Iris pigment epithelial cell (primary cell): ENCODE measurements at places on chromosomes 4 and X.

- peak; percentile 86 for DNase-seq
These were observed 441.6 kb upstream of the PITX2 start for GRCh38 chr4:111064342-111064993.

DNA sequence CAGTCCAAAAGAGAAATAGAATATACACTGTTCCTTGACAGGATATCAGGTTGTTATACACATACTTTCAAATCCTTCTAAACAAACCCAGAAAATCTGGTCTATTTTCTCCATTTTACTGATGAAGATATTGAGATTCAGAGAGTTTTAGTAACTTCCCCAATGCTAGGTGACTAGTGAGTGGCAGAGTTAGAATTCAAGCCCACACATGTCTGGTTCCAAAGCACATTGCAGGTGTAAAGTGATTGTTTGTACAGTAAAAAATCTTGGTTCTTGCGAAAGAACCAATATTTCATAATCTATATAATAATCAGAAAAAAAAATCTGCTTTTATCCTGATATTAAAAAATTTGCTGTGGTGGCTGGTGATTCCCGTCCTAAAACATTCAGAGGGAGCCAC is 39.5 kb upstream of the EMCN start:
- DNase-seq = no peak

DNA sequence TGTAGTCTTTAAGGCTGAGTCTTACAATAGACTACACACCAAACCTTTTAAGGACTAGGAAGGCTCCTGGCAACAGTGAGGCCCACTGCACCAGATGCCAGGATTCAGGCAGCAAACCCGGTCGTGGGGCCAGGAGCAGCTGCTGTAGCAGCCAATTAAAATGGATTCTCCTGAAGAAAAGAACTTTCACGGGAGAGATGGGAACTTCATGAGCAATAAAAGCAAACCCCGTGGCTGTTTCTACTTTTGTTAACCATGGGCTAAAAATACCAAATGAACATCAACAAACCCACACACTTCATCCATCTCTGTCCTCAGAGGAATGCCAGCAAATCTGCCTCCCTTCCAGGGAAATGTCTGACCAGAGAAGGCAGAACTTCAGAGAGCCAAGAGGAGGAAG is 101.4 kb downstream of the BTC start:
- DNase-seq = no peak

DNA sequence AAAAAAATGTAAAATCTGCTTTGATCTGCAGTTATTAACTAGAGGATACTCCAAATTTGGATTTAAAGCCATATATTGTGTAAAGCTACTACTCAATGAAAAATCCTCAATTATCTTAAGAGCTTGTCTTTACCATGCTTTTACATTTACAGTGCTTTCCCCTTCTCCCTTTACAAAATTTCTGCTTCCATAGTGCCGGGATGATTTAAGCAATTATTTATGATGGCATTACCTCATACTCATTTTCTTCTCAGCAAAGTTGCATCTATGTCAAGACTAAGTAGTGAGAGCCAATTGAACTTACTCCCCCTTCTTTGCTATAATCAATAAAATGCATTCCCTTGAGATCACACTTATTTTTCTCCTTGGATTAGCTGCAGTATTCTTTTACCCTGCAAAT is 505.4 kb upstream of the AGA start:
- no peak for DNase-seq

GRCh38 chr4:657834-658667 is 16.0 kb downstream of the ATP5ME start:
- no peak for DNase-seq

DNA sequence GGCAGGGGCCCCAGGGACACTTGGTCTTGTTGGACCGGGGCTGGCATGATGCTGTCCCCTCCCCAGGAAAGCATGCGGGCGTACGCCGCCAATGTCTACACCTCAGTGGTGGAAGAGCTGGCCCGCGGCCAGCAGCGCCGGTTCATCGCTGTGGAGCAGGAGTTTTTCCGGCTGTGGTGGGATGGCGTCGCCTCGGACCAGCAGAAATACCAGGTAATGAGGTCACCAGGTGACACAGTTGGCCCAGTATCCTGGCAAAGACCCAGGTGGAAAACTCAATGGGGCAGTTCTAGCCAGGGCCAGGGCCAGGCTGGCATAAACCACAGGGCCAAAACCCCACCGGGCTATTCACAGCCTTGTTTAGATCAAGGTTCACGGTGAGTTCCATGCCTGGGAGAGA is 1.5 kb downstream of the MAN2B2 start:
- DNase-seq = no peak

DNA sequence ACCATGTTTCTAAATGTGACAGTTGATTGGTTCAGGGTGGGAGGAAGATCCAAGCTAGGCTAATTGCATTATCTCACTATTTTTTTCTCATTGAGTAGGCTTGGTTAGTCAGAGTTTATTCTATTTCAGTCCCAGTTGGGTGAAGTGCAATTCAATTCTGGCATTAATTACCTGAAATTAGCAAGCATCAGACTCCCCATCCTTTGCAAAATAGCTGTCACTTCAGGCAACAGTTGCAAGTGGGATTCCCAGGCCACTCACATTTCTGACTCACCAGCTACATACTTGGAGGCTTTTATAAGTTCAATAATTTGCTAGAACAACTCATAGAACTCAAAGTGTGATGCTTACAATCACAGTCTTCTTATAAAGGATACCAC is 155.8 kb upstream of the HAND2 start:
- peak; percentile 5 for DNase-seq

DNA sequence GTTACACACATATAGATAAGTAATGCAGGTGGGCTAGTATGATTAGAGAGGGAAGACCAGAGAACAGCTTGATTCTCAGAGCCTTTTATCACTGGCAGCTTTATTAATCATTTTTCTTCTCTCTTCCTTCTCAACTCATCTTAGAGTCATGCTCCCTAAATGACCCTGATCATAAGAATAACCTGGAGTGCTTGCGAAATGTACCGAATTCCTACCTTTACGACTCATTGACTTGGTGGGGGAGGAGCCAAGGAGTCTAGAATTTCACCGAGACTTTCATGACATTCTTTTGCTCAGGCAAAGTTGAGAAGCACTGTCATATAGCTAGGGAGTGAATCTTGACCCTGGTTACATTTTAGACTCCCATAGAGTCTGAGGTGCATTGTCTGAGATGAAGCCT is 298.9 kb upstream of the PUDP start:
- no peak for DNase-seq

- peak; percentile 94 for DNase-seq
These were observed 205.3 kb downstream of the TENM3 start for GRCh38 chr4:182448281-182449151.

DNA sequence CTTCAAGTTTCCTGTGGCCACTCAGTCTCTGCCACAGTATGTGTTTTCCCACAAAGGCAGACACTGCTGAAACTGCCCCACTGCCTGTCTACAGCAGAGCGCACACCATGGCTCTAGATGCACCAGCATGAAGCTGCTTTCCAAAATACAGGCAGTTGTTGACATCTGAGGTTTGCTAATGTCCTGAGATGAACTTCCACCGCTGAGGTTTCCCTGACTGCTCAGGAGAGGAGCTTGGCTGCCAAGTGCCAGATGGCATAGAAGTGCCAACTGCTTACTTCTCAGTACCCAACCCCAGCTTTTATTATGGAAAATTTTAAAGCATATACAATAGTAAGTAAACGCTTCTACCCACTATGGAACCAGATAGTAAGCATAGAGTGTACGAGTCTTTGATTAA is 61.0 kb upstream of the EXOC1L start:
- no peak for DNase-seq

GRCh38 chr4:95371476-95372224 is 177.1 kb downstream of the UNC5C start:
- DNase-seq = no peak

DNA sequence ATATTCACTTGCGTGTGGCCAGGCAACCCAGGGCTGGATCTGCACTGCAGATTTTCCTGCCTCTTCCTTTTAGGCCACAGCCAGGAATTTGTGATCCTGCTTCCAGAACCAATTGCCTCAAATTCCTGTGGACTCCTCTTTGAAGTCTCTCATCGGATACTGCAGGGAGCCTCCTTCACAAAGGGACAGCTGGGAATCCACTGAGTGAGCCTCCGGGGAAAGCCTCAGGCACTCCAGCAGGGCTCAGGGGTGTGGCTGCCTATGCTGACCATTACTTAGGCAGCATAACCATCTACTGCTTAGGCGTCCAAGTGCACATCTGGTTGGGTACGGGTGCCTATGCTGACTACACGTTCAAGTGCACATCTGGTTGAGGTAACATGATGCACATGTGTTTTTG is 321.5 kb downstream of the NLGN4X start:
- no peak for DNase-seq

- DNase-seq = no peak
These were observed 127.2 kb upstream of the AGA start for GRCh38 chr4:177569434-177569833.

DNA sequence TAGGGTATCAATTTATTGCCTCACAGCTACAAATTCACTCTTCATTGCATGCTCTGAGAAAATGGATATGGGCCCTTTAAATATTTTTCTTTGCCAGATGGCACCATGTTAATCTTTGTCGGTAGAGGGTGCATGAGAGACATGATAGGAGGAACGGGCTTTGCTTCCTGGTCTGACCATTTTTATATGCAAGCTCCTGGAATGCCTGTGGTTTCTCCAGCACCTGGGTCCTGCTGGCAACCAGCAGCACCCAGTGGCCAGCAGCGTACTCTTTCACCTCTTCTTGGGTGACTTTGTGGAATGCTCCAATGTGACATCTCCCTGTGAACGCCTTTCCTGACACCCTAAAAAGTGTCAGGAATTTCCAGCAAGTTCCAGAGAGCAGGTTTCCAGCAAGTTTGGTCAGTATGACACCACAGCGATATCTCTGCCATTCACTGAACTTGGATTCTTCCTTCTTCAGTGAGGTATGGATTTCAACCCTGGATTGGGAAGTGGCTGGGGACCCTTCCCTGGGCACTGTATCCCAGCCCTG is 140.3 kb upstream of the PGRMC2 start:
- DNase-seq = peak; percentile 80

DNA sequence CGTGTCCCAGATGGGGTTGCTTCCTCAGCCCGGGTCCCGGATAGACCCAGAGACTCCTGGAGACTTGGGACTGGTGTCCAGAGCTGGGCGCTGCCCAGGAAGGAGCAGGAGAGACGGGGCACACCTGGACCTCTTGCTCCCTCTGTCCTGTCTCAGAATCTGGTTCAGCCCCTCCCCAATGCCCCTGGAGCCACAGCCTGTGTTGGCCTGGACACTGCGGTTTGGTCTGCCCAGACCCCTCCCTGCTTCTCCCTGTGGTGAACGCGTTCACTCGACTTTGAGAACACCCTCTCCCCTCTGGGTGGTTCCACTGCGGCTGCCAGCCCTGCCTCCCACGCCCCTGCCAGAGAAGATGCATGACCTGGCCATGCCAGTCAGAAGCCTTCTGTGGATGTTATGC is 111.1 kb downstream of the HMX1 start:
- no peak for DNase-seq

DNA sequence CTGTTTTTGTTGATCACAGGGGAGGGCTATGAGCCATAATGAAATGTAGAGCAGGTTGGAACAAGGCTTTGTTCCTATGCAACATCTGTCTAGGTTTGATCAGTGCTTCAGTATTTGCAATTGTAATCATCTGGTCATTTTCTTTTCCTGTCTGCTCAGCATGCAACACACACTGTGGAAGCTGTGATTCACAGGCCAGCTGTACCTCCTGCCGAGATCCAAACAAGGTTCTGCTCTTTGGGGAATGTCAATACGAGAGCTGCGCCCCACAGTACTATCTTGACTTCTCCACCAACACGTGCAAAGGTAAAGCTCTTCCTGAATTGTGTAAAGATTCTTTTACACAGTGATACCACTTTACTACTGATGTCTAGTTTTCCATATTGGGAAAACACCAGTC is 181.9 kb upstream of the ANXA3 start:
- peak; percentile 58 for DNase-seq

GRCh38 chr4:124433500-124433899 is 279.0 kb downstream of the ANKRD50 start:
- DNase-seq = peak; percentile 50

- no peak for DNase-seq
These were observed 155.0 kb downstream of the QDPR start for GRCh38 chr4:17356926-17357325.

- DNase-seq = no peak
These were observed 19.4 kb downstream of the BMP3 start for GRCh38 chr4:81049907-81050306.

DNA sequence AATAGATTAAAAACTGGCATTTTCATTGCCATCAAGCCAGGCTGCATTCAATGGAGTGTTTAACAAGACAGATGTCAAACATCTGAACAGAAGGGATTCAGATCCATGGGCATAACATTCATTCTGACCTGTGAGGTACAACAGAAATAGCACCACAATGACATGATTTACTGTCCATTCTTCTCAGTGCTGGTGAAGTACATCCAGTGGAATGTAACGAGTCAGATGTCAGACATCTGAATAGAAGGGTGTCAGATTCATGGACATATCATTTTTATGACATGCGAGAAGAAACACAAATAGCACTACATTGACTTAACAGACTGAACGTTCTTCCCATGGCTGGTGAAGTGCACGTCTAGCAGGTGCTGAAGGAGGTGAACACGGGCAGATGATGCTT is 186.4 kb downstream of the PPP4R3C start:
- no peak for DNase-seq

DNA sequence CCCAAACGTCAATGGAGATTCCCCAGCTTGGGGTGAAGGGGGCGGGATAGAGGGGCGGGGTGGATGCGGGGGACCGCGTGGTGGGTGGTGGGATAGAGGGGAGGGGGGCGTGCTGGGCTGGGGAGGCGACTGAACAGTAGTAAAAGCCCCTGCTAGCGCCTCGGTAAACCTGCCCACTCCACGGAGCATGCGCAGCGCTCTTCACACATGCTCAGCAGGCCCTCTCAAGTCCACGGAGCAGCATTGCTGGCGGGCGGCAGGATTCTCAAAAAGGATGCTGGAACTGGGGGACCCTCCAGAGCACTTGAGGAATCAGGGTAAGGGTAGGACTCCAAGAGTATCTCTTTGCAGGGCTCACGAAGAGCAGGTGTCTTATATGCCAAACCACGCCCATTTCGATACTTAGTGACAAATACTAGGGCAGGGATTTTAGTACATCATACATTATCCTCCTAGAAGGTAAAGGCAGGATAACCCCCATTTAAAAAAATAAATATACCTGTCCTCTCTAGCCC is 378 bp upstream of the RPS6KA6 start:
- DNase-seq = peak; percentile 49

GRCh38 chr4:184769141-184769765 is 35.4 kb upstream of the CENPU start:
- DNase-seq = no peak

DNA sequence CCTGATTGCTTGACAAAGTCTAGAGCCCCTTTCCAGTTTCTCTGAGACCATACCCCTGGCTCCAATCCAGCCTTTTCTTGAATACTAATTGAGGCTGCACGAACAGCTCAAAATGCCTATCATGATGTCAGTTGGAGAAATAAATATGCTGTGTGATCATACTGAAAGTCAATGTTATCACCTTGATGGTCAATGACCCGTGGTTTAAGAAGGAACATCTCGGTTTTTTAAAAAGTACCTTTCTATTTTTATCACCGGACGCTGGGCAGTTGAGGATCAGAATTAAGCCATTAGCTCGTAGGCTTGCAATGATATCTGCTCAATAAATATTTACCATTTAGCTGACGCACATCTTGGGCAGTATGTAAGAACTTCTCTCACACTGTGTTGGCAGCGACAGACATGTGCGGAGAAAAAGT is 852 bp upstream of the WDR44 start:
- DNase-seq = no peak

GRCh38 chrX:489820-490219 is 103.1 kb upstream of the PPP2R3B start:
- no peak for DNase-seq
